ENCODE measurements at places on chromosomes 4 and X. TPM values are rescaled to one million over a fixed set of nuclear protein-coding genes. Genes with fewer than 3 reads are reported as not detected.

The CXCL5 gene
- total RNA-seq = not detected

DNA sequence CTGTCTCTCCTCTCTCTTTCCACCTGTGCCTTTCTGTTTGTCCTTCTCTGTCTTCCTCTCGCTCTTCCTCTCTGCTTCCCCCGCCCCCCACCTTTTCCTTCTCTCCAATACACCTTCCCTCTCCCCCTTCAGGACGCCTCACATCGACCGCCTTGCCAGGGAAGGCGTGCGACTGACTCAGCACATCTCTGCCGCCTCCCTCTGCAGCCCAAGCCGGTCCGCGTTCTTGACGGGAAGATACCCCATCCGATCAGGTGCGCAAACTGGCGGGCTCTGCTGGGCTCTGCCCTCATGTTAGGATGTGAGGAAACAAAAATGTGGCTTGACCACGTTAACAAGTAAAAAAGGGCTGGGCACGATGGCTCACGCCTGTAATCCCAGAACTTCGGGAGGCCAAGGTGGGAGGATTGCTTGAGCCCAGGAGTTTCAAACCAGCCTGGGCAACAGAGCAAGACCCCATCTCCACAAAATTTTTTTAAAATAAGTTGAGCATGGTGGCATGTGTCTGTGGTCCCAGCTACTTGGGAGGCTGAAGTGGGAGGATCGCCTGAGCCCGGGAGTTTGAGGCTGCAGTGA, 35.2 kb downstream of the ARSF start:
- no peak for DNase-seq

- no peak for DNase-seq
These were observed 91.4 kb downstream of the KLHL13 start for GRCh38 chrX:118025226-118025625.

- DNase-seq = no peak
These were observed 825 bp downstream of the DYNLT3 start for GRCh38 chrX:37846558-37846933.

The PDZD4 gene
- total RNA-seq = 2.7 TPM

DNA sequence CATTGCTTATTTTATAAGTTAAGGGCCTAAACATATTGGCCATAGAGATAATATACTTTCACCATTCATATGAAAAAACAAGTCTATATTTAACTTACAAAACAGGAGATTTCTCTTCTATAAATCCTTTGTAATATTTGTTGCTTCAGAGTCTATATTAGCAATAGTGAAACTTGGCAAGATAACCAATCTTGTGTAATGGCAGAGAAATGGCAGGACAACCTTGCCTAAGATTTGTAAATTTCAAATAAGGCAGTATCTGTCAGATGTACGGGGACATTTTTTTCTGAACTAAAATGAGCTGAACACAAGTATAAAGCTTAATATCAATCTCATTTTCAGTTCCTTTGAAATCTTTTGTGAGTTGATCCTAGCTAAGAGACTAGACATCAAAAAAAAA, 17.8 kb upstream of the CPEB2 start:
- no peak for DNase-seq

The PTPN13 gene
- total RNA-seq = 2.5 TPM

- no peak for DNase-seq
These were observed 52.5 kb downstream of the JADE1 start for GRCh38 chr4:128861856-128862518.

DNA sequence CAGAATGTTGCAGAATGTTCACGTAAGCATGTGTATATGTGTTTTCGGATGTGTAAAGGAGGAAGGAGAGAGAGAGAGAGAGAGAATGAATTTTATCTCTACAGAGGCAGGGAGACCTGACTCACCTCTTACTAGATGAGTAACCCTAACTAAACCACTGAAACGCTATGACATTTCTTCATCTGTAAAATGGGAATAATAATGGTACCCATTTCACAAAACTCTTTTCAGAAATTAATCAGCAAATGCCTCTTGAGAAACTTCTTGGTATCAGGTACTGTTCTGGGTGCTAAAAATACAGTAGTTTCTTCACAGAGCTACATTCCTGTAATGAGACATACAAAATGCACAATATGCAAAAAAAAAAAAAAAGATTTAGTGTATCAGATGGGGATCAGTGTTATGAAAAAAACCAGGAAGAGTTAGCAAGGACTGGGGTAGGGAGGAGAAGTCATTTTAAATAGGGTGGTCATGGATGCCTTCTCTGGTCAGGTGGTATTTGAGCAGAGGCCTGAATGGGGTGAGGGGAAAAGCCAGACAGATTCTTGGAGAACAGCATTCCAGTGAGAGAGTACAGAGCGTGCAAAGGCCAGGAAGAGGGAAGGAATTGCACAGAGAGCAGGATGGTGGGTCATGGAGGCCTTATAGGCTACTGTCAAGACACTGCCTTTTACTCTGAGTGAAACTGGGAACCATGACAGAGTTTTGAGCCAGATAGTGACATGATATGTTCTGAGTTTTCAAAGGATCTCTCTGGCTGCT, 84.9 kb upstream of the SPANXB1 start:
- no peak for DNase-seq

DNA sequence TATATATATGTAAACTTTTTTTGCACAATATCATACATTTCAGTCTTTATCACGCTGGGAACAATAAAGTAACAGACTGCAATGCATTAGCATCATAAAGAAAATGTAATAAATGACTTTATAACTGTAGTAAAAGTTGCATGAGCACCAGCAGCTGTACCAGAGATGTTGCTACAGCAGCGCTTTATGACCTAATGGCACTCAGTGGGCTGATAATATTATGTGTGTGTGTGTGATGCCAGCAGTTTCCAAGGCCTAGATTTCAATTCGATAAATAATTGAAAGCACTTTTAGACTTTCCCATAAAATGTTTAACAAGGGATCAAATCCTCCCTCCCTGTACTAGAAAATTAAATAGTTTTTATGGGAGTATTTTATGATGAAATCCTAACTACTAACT, 367.6 kb upstream of the AGA start:
- no peak for DNase-seq

- DNase-seq = no peak
These were observed at the start of gene EDA2R for GRCh38 chrX:66638591-66639500. TSS of gene EDA2R (minus strand) at chrX:66639078. CDS start at chrX:66616020, 23,058 bp downstream.

DNA sequence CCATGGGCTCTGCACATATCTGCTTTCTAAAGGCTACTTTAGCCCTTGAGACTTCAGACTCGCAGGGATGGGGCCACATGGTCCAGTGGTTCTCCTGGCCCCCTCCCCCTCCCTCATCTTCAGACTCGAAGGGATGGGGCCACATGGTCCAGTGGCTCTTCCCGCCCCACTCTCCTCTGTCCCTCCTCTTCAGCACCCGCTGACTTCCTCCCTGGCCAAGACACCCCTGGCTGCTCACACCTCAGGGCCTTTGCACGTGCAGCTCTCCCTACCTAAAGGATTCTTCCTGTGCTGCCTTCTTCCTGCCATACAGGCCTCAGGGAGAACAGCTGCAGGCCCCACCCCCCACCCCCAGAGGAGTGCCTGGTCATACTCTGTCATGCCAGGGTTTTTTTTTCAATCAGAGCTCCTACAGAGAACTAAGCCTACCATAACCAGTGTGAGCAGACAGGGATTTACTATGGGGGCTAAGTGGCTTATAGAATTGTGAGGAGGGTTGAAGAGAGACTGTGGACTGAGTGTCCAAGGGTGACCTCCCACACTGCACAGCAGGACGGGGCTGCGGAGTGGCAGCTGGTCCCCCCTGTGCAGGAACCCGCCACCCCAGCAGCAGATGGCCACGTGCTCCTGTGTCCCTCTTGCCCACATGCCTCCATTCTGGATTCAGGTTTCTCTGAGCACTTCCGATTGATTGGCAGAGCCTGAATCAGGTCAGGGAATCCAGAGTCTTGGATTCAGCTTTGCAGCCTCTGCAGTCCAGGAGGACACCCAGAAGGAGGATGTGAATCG, 6.1 kb upstream of the SPON2 start:
- DNase-seq = no peak

- DNase-seq = no peak
These were observed 118.1 kb downstream of the SORCS2 start for GRCh38 chr4:7310451-7310850.

The ABCG2 gene
- 4.2 TPM for total RNA-seq

DNA sequence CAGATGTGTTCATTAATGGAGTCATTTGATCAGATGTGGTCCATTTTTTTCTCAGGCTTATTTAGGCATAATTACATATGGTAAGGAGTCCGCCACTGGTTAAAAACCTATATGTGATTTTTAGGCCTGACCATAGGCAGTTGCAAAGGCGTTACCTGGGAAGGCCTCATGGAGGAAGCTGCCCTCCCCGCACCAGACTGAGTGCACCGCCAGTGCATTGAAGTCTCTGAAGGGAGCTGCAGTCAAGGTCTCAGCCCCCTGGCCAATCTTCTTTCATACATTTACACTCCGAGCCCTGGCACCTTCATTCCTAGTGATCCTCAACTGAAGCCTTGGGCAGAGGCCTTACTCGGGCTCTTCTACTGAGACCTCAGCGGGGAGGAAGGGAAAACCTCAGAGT, 898.2 kb upstream of the AGA start:
- no peak for DNase-seq

GRCh38 chrX:71622576-71623450, 4.5 kb upstream of the CXCR3 start:
- DNase-seq = peak; percentile 75

The SYTL5 gene
- total RNA-seq = not detected

DNA sequence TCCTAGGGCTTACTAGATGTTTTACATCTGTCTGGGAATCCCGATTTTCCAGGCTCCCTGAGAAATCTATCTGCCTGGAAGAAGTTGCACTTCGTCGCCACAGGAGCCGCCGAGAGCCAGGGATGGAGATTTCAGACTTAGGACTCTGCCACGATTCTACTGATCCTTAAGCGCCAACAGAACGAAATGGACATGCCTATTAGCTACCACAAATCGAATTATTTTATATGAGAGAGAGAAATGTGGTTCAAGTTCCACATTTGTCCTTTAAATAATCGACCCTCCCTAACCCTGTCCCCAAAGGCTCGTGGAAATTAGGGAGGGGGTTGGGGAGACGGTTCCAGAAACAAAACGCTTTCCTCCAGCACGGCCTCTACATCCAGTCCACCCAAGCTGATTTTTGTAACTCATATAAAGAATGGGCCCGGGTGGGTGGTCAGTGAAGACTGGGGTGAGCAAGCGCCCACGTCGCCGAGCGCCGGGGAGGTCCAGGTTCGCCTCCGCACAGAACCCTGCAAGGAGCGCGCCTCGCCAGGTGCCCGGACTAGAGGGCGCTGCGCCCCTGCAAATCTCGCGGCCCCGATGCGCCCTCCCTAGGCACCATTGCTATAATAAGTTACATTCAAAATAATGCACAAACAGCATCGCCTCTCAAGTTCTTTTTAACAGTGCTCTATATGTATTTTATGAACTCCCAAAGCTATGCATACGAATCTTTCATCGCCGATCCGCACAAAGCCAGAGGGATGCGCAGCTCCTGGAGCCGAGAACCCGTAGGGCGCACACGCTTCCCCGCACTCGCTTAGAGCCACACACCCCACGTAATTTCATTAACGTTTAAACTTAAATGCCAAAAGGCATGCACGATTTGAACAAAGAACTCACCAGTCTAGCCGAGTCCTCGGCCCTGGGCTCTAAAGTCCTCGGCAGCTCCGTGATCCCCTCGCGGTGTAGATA, 2.1 kb upstream of the FAT1 start:
- DNase-seq = peak; percentile 78

DNA sequence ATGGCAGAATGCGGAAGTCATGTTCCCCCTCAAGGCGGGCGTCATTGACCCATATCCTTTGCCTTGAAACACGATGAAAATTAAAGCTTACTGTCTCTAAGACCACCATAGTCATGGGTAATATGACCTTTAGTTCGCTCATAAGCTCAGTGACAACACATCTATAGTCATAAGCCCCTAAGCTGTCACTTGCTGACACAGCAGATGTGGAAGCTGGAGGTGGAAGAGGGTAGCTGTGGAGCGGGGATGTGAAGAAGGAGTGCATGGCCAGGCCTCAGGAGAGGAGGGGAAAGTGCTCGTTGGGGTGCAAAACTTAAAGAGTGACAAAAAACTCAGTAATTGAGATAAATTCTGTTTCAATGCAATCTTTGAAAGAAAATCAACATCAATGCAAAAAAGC, 134.0 kb upstream of the PDLIM3 start:
- no peak for DNase-seq

GRCh38 chr4:4461850-4462249, 74.9 kb downstream of the NSG1 start:
- DNase-seq = no peak

The NUP54 gene
- 16.5 TPM for total RNA-seq

The LRAT gene
- not detected for total RNA-seq

The IL21 gene
- not detected for total RNA-seq

- DNase-seq = no peak
These were observed 252.1 kb upstream of the KLHL4 start for GRCh38 chrX:87265518-87265917.

DNA sequence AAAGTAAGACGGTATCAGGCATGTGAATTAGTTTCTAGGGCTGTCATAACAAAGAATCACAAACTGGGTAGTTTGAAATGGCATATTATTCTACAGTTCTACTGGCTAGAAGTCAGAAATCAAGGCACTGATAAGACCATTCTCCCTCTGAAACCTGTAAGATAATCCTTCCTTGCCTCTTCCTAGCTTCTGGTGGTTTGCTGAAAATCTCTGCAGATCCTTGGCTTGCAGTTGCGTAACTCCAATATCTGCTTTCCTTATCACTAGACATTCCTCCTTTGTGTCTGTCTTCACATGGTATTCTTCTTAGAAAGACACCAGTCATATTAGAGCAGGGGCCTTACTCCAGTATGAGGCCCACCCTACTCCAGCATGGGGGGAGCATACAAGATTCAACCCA, 19.6 kb upstream of the LCORL start:
- DNase-seq = no peak

The RAP2C gene
- total RNA-seq = 20.2 TPM

The KLHL5 gene
- total RNA-seq = 14.1 TPM

DNA sequence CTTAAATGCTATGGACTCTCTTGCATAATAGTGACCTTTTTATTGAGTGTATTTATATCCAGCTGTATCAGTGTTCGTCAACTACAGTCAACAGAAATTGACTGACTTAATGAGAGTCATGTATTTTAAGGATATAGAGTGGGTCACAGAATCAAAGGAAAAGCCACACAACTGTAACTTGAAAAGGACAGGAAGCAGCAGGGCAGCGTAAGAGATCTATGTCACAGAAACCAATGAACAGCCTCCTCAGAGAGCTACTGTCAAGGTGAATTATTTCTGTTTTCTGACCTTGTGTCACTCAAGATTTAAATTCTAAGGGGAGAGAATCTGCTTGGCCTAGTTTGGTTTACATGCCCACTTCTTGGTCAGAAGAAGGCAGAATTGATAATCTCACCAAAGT, 94.1 kb upstream of the FRAS1 start:
- no peak for DNase-seq

DNA sequence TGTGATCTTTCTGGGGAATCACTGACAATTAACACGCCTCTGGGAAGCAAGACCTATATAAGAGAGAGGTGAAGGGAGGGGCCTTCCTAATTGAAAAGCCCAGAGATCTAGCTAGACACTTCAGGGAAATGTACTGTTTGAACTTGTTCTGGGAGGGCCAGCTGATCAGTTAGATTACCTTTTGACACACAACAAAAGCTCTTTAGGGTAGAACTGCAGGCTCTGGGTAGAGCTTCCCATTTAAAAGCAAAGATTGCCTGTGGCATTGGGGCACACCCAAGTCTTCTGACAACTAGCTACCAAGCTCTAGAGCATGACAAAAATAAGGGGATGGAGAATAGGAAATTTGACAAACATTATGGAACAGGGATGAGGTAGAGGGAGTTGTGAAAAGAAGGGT, 26.3 kb downstream of the AREG start:
- no peak for DNase-seq

The RFC1 gene
- total RNA-seq = 31.0 TPM

- DNase-seq = no peak
These were observed 9.4 kb upstream of the CCNQ start for GRCh38 chrX:153608376-153608775.
